ENCODE measurements at places on chromosomes 1 and 21.

DNA sequence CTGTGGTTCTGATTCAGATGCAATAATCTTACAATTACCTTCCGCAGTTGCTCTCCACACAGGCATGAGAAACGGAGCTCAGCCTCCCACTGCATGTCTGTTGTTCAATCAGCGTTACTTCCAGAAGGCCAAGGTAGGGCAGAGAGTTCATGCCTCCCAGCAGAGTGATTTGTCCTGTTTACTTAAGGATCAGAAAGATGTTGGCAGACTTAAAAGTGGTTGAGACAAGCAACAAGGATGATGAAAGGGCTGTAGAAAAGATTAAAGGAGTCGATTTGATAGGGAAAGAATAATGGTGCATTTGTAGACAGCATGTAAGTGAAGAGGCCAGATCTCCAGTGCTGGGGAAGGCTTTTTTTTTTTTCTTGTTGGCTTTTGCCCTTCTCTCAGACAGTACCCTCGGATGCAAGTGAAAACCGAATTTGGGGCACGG is 26.6 kb downstream of the ARMH1 start:
- H3K27me3 ChIP-seq, result no peaks in the 10 kb centered on the region
- DNase-seq, result no peak
- no peak overlapping the region for H3K27ac ChIP-seq
- no peak overlapping the region for H3K4me3 ChIP-seq
- H3K4me1 ChIP-seq, result peaks cover 15% of the 10 kb centered on the region

GRCh38 chr1:18110598-18110939 is 3.0 kb downstream of the IGSF21 start:
- no peaks in the 10 kb centered on the region for H3K4me1 ChIP-seq
- H3K36me3 ChIP-seq, result no peaks in the 10 kb centered on the region

DNA sequence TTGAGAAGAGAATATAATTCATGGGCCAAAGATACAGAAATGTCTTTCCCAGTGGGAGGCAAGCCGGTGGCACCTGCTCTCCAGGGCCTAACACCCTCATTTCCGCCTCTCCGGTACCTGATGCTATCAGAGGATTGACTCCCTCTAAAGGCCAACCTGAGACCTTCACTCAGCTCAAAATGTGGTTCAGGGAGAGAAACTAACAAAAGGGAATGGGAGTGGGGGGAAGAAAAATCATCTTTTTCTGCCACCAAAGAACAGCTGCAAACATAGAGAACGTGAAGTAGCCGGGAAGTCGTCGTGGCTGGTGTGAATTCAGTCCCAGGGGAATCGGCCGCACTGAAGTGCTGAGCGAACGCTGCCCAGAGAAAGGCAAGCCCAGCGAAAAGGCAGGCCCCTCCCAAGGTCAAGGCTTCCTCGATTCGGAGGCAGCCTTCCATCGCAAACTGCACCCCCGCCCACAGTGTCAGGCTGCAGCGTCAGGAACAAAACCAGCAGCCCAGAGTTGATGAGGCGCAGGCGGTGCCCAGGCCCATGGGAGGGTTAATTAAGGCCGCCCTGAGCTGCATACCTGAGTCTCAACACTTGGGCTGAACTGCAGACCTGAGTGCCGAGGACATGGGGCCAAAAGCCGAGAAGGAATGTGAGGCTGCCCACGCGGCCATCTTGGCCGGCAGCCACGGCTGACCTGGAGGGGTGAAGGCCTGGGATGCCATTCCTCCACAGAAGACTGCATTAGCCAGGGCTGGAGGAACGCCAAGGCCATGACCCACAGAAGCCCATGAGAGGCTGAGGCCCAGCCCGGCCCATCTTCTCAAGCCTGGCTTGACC is 160.2 kb downstream of the PSMG1 start:
- H3K4me1 ChIP-seq, result no peaks in the 10 kb centered on the region
- peaks cover 3% of the 10 kb centered on the region for H3K27me3 ChIP-seq
- no peaks in the 10 kb centered on the region for H3K36me3 ChIP-seq
- no peak overlapping the region for H3K4me3 ChIP-seq

DNA sequence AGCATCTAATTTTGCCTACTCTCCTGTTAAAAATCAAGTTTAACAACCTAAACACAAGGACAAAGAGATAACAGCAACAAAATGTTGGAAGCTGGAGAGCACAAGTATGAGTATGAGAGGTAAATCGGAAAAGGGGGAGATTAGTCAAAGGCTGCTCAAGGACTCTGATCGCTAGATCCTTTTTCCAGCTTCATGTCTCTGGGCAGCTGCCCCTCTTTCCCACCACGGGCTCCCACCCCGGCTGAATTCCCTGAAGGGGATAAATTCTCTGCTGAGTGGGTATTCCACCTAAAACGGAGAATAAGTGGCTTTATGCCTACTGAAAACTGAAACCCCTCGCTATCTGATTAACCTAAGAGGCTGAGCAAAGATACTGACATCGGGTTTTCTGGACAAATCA is 696 bp upstream of the CTBS start:
- peaks cover 24% of the 10 kb centered on the region for H3K36me3 ChIP-seq
- H3K4me3 ChIP-seq, result peak overlapping the region; percentile 98
- DNase-seq, result no peak
- peaks cover 48% of the 10 kb centered on the region for H3K4me1 ChIP-seq

DNA sequence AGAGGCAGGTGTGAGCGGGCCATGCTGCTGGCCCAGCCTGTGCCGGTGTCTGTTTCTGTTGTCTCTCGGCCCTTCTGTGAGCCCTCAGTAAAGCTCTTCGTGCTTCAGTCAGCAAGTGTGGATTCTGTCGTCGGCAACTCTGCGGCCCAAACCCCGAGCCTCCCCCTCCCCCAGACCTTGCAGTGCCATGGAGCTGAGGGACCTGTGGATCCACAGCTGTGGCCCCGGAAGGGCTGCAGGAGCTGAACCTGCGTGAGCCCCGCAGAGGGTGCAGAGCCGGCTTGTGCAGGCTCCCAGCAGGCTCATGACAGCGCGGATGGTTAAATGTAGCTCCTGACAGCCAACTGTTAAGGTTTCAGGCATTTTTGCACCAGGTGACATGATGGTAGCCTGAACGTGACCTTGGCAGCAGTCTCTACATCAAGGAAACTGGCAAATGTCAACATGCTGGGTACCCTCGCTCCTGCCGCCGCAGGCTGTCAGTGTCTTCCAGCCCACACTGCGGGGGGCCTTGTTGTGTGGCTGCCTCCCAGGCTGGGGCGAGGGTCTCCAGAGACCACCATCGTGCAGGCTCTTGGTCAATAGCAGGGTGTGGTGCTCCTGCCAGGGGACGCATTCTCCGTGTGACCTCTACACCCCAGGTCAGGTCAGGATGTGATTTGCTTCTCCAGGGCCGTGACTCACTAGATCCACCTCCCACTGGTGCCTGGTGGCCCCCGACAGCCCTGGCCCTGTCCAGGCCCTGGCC is 7.0 kb downstream of the LRRC3 start:
- DNase-seq, result no peak
- H3K4me1 ChIP-seq, result peaks cover 4% of the 10 kb centered on the region
- no peak overlapping the region for H3K4me3 ChIP-seq
- no peaks in the 10 kb centered on the region for H3K27me3 ChIP-seq

DNA sequence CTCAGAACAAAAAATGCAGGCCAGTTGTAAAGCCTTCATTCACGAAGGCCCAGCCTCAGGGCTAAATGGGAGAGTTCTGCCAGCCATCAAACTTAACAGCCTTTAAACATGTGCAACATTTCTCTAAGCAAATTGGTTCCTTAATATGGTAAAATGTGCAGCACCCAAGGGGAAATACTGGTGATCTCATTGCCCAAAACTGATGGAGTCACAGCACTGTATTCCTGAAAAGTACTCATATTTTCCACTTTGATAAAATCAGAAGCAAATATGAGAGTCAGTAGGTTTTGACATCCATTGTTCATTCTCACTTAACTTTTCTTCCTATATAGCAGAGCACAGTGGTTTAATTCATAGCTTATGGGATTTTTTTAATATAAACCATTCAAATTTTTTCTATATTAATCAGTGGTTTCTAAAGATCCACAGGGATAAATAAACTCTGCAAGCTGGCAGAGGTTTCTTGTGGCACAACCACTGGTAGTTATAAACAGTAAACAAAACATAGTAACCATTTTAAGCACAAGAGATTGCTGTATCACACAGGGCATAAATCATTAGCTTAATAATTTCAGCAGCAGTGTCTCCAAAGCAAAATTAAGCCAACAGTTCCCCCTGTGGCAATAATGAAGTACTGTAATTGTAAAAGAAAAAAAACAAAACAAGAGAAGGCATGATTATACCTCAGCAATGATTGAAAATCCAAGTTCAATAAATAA is 106.9 kb upstream of the LYPLAL1 start:
- no peak for DNase-seq
- no peak overlapping the region for H3K4me3 ChIP-seq
- H3K27me3 ChIP-seq, result no peaks in the 10 kb centered on the region
- H3K27ac ChIP-seq, result no peak overlapping the region

DNA sequence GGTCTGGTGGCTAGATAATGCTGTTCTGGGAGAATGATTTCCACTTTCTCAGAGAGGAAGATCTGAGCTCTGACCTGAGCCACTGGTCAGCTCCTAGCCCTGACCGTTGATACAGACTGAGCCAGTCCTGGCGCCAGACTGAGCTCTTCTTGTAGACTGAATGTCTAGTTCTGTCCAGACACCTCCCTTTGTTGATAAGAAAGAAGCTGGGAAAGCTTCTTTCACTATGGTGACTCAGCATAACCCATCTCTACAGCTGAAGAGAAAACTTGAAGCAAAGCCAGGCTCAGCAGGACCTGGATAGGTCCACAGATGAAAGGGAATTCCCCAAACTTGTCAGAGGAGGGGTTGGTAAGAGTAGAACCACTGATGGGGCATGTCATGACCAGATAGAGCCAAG is 9.9 kb upstream of the TRABD2B start:
- no peaks in the 10 kb centered on the region for H3K4me1 ChIP-seq
- H3K4me3 ChIP-seq, result no peak overlapping the region

GRCh38 chr21:35005560-35006224 is 43.4 kb downstream of the RUNX1 start:
- no peak overlapping the region for H3K4me3 ChIP-seq
- no peaks in the 10 kb centered on the region for H3K27me3 ChIP-seq
- H3K4me1 ChIP-seq, result peaks cover 75% of the 10 kb centered on the region
- DNase-seq, result no peak
- peaks cover 51% of the 10 kb centered on the region for H3K36me3 ChIP-seq

DNA sequence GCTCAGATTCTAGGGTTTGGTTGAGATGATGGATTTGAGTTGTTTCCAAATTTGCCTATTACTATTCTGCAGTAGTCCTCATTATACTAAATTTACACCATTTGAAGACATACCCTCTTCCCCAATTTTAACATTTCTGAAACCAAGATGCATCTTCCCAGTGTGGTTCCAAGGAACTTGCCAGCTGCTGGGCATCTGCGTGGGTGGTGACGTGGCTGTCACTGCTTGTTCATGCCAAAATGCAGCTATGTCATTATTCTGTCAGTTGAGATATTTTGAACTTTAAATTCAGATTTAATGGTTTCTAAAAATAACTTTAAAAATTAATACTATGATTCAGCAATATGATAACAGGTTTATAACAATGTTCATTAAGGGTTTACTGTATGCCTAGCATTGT is 1.2 kb downstream of the ZFP69 start:
- peak overlapping the region; percentile 85 for H3K4me3 ChIP-seq
- H3K27me3 ChIP-seq, result peaks cover 2% of the 10 kb centered on the region
- H3K27ac ChIP-seq, result peak overlapping the region; percentile 71

Data from activated T-helper 1 cell treated with anti-CD3 and anti-CD28 coated beads, Interleukin-12 subunit alpha, Interleukin-12 subunit beta, Interleukin-2, Interleukin-4 antibody, amounts not matched to agents 30 ng/mL and 10 ng/mL and 1 ng/mL, durations not matched to agents 14 hours and 24 hours and 36 hours (primary cell).